ENCODE measurements at places on chromosomes 12 and 14.

- DNase-seq: no peak
These were observed 322.7 kb downstream of the ALG10 start for GRCh38 chr12:34344851-34345522.

DNA sequence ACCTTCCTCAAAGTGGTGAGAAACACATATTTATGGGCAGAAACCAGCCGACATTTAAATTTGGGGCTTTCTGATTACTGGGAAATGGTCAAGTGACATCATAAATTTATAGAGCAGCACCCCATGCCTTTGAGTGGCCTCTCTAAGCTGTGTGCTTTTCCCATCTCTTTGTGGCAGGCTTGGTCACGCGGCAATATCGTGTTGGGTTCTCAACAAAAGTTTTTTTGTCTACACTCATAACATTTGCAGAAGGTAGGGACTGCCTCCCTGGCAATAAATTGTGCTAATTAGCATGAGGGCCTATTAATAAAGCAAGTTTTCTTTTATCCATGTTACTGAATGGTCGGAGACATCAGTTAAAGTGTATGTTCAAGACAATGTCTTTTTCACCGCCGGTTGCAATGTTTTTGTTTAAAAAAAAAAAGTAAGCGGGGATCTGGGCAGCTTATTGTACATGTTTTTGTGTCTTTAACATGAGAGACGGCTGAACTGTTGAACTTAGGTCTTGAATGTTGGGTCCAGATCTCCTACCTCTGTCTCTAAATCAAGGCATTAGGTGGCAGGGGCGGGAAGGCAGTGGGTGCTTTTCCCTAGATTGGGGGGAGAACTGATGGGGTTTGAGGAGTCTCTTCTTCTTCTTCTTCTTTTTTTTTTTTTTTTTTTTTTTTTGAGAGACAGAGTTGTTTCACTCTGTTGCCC lies 193.3 kb downstream of the PHETA1 start:
- DNase-seq: no peak

GRCh38 chr14:92524602-92525185 lies 11.1 kb downstream of the RIN3 start:
- no peak for DNase-seq

DNA sequence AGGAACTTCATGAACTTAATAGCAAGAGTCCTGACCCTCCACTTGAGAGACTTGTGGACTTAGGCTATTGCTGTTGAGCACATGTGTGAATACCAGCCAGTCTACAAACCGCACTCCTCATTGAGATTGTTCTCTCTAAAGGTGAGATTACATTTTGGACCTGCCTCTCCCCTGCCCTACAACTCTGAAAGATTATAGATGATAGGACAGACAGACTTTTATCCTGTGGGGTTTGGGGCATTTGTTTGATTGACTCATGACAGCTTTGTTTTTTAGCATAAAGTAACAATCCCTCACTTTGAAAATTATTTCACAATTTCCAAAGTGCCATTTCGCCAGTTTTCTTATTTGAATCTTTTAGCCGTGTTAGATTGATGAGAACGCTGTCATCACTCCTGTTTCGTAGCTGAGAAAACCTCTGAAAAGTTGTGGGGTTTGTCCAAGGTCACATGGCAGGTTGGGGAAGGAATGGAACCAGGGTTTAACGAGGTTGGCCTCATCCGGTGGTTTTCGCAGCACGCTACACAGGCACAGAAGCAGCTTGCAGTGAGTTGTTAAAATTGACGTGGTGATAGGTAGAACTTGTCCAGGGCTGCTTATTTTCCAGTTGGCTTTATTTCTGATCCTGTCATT lies 836 bp downstream of the EVL start:
- peak; percentile 67 for DNase-seq

DNA sequence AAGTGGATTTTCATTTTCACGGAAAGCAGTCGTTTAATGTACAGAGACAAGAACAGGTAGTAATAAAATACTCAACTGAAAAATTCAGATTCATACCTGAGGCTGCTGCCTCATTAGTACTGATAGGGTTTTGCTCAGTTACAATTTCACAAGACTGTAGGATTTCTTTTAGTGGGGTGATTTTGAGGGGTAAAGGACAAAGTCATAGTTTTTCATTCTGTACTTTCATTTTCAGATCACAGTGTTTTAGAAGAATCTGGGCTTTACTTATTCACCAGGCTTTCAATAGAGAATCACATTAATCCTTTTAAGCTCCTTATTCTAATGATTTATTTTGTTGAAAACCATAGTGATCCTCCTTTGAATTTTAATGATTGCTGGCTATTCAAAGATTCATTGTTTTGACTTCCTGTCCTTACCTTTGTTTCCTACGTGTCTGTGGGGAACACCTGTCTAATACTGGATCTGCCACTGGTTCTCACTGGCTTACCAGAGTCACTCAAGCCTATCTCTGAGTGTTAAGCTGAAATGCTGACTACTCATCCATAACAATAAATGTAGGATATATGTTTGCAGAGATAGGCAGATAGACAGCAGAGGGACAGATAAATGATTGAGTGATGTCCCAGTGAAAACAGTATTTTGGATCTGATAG lies 243.8 kb upstream of the NPAS3 start:
- DNase-seq: no peak

DNA sequence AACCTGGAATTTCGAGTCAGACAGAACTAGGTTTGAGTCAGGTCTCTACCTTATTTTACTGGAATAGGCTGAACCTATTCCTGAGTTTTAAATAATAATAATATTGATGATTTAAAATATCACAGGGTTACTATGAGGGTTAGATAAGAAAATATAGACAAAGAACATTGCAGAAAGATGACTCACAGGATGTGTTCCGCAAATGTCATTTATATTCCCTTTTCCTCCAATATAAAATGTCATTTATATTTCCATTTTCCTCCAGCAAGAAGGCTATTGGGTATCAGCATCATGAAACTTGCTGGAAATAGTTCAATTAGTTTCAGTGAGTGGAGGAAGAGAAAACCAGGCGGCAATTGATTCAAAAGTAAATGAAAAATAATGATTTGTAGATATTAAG lies 163.9 kb upstream of the RASSF8 start:
- DNase-seq: no peak

GRCh38 chr12:30694412-30695198 lies 1.1 kb downstream of the IPO8 start:
- no peak for DNase-seq

GRCh38 chr14:79924551-79924950 lies 286.8 kb downstream of the DIO2 start:
- DNase-seq: no peak

DNA sequence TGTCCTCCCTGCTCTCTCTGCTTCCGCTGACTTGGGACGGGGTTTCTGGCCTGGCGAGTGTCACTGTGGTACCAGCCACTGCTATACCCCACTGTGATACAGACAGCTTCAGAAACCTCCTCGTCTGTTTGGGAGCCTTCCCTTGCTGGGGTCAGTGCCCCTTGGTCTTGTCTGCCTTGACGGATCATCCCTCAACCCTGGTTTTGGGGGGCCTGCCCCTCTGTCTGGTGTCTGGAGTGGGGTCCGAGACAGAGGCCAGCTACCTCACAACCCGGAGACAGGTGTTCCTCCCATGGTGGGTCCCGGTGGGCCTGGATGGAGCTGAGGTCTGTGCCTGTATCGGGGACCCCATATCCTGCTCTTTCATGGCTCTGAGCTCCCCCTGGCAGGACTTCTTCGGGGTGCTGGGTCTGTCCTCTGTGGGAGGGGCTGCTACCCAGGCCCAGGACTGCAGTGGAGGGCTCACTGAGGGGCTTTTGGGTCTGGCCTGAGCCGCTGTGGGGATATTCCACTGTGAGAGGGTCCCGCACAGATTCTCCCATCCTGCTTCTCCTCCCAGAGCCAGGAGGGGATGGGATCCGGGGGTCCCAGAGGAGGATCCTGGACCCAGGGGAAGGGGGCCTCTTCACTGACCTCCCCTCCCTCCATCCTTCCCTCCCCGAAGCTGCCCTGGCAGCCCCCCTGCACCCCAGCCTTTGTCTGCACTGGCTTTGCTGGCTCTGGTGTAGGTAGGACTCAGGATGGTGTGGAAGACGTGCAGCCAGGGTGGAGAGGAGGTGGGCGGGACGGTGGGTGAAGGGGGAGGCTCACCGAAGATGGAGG lies 365.5 kb downstream of the TMEM121 start:
- DNase-seq: no peak

- no peak for DNase-seq
These were observed 24.1 kb upstream of the EML1 start for GRCh38 chr14:99769123-99769522.

DNA sequence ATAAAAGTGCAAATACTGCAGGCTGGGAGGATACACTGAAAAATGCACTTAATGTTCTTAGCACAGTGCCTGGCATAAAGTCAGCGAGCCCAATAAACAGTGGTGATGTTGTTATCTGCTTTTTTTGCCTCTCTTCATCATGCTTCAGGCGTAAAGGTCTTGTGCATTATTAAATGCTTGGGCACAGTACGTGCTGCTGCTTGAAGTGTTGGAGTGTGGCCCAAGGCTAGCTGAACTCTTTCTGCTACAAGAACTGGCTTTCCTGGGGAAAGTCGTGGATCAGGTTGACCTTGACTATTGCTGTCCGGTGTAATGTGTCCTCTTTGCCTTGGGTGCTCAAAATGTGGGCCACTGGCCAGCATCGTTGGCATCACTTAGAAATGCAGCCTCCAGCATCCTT lies 43.0 kb downstream of the SMOC1 start:
- no peak for DNase-seq

DNA sequence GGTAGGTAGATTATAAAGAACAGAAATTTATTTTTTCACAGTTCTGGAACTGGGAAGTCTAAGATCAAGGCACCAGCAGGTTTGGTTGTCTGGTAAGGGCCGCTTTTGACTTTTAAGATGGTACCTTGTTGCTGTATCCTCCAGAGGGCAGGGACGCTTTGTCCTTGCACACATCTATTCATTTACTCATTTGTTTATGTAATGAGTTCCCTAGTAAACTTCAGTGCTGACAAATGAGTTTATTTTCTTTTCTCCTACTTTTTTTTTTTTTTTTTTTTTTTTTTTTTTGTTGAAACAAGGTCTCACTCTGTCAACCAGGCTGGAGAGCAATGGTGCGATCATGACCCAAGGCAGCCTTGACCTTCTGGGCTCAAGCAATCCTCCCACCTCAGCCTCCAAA lies 195.7 kb downstream of the FBXL14 start:
- DNase-seq: no peak

DNA sequence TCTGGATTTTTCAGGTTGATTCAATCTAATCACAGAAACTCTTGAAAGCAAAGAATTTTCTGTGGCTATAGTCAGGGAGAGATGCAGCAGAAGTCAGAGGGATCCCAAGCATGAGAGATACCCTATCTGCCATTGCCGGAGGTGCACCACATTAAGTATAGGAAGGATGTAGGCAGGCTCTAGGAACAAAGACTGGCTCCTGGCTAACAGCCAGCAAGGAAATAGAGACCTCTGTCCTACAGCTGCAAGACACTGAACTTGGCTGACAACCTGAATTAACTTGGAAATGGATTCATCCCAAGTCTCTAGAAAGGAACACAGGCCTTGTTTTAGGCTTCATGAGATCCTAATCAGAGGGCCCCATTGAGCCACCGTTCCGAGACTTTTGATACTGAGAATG lies 364.9 kb upstream of the FLRT2 start:
- no peak for DNase-seq

DNA sequence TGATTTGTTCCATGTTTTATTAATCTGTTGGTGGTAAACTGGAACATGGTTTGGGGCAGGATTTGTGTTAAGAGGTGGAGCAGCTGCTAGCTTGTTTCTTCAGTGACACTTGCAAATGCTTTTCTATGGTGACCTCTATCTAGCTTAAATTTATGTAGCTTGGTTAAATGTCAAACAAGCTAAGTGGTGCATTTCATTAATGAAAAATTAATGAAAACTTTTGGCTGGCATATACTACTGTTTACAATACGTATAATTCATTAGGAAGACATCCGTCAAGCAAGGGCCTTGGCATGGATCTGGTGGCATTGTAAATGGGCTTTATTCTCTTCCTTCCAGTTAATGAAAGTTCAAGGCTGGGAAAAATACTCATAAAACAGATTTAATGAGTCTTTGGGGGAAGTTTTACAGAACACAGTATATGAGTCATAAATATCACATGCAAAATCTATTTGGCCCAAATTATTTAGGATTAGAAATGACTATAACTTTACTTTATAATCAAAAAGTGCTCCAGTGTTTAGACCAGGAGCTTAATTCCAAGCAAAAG lies 807.7 kb upstream of the SEL1L start:
- no peak for DNase-seq

DNA sequence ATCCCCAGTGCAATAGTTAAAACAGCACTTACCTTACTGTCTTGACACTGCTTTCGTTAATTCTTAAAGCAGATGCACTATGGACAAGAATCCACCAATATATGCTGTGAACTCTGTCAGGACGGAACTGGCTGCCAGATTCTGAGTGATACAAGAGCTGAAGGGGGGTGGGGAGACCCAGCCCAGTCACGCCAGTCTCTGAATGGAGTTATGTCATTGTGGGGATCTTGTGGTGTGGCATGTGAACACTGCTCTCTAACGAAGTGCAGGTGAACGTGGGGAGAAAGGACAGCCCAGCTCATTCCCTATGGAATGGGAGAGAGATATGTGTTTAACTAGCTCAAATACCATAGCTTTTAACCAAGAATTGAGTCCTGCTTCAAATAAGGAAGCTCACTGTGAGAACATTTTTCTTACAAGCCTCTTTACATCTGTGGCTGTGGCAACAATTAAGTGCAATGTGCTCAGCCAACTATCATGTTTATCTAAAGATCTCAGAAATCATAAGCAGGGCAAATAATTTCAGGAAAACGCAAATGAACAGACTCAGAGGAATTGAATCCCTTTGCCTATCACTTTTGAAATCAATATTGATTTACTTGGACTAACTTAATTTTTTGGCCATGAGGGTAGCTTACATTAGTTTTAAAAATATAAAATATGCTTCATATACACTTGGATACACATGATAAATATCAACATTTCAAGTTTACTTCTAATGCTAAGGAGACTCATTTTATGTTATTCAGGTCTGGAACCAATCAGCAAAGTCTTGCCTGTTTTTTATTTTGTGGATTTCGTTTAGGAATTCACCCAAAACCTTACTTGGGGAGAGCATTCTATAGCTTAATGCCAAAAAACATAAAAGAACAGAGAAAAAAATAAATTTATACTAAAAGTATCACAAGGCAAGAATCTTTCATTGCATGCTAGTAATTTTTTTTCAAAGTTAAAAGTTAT lies at the start of gene LUM:
LUM (minus strand) TSS at position 129 of the 960 bp plus-strand sequence. CDS start 2,515 bp downstream, outside the sequence.
- DNase-seq: no peak

- no peak for DNase-seq
These were observed 276.6 kb downstream of the ACSS3 start for GRCh38 chr12:81354327-81354932.

DNA sequence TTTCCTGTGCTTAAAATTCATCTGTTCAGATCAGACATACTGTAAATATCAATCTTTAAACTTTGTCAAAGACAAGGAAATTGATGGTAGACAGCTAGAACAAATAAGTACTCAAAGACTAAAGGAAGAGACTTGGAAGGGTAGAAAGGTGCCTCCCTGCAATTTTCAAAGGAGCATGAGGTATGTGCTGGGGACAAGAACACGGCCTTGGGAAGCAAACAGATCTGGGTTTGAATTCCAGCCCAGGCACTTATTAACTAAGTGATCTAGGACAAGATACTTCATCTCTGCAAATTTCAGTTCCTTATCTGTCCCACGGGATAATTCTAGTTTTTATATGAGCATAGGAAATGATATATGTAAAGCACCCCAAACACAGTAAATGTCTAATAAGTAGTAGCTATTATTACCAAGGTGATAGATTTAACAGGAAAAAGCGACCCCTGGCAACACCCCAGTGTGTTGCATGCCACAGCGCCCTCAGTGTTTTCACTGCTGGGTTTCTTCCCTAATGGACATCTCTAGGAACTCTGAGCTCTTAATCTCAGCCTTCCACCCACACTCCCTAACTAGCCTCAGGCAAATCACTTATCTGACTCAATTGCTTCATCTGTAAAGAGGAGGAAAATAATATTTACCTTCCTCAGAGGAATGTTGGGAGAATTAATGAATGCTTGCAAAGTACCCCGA lies 44.7 kb upstream of the BMP4 start:
- no peak for DNase-seq

Data from activated T-helper 1 cell treated with anti-CD3 and anti-CD28 coated beads, Interleukin-2, amount 50 U/mL, for 16 hours (primary cell).